ENCODE measurements at places on chromosomes 4 and X. TPM values are rescaled to one million over a fixed set of nuclear protein-coding genes. Genes with fewer than 3 reads are reported as not detected.

- no peak for DNase-seq
These were observed 55.9 kb downstream of the C4orf51 start for GRCh38 chr4:145735827-145736226.

DNA sequence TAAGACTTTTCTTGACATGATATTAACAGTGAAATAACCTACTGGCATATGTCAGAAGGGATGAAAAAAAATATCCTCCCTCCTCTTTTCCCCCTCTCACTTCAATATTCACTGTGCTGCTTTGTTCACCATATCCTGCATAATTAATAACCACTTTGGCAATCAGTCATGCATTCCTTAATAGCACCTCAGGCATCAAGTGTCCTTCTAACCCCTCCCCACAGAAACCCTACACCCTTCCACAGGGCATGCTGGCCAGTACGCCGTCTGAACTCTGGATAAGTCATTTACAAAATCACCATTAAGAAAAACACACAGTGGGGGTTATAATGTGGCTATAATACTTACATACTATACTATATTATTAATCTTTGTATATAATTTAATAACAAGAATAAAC, 165.9 kb downstream of the PDGFC start:
- no peak for DNase-seq

GRCh38 chrX:53086464-53086863, 4.3 kb downstream of the TSPYL2 start:
- no peak for DNase-seq

DNA sequence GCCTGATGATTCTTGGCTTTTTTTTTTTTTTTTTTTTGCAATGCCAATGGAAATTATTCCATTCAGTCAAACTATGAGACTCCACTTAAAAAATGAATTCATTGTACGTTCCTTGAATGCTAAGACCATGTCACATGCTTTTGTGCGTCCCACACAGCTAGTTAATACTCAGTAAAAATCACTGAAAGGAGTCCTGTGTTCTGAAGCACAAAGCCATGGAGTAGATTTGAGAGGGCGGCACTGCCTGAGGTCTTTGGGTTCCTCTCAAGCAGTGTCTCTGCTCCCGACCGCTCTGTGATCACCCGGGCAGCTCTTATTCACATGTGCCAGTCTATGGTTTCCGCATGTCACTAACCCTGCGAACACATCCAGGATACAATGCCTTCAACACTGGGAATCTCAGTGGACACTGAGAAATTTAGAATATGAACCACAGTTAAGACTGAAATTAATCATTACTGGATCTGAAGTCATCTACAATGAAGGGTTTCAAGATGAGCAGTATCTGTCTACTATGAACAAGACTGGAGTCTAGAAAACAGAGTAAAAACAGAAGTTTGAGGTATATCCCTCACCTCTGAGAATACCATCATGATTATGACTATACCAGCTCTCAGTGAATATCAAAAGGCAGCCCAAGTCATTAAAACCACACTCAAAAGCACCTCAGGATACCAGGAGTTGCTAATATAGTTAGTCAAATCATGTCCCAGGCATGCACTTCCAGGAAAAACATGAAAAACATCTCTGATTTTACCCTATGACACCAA, 193.0 kb downstream of the MGST2 start:
- peak; percentile 24 for DNase-seq

DNA sequence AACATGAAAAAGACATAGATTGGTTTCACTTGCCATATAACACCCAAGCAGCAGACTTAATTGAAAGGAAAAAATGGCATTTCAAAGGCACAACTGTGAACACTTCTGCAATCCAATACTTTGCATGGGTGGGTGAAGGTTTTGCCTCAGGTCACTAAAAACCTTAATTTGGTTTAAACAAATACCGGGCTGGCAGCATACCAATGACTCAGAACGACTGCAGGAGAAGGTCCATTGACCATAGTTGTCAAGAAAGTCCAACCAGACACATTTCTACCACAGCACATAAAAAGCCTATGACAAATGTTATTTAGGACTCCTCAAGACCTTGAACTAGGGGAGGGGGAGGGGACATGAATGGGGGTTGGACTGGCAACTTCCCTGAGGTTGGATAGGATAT, 183.6 kb upstream of the TRPC5 start:
- DNase-seq: no peak

- peak; percentile 78 for DNase-seq
These were observed 632 bp upstream of the PCDH7 start for GRCh38 chr4:30719454-30720020.

The SPP1 gene
- 253 TPM for total RNA-seq

The MAGEB2 gene
- total RNA-seq: not detected

The AWAT2 gene
- 2.5 TPM for total RNA-seq

The PDCL2 gene
- total RNA-seq: not detected

The PFKFB1 gene
- 3.3 TPM for total RNA-seq

The TKTL2 gene
- not detected for total RNA-seq

Data from skin of body (tissue), 3 donors.